ENCODE measurements at places on chromosomes 2 and 18.

DNA sequence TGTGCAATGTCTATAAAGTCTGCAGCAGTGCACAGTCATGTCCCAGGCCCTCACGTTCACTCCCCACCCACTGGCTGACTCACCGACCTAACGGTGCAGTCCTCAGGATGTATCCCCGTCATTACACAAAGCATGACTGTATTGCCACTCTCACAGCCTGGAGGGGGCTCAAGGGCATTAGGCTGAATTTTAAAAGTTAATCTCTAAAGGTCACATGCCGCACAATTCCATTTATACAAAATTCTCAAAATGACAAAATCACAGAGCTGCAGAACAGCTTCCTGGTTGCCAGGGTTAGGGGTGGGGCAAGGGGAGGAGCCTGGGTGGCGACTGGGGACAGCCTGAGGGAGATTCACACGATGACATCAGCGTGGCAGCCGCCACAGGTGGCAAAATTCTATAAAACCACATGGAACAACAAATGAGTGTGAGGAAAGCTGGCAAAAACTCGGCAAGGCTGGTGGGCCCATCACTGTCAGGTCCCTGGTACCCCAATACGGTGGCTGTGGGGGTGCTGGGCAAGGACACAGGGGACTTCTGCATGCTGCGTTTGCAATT is 97.6 kb downstream of the NDUFA10 start:
- no peak for DNase-seq

- peak; percentile 47 for DNase-seq
Measured at GRCh38 chr2:100819370-100820272, at the start of gene NPAS2. Gene NPAS2 (plus strand): TSS chr2:100820139. CDS start chr2:100904755, 84,616 bp downstream.

DNA sequence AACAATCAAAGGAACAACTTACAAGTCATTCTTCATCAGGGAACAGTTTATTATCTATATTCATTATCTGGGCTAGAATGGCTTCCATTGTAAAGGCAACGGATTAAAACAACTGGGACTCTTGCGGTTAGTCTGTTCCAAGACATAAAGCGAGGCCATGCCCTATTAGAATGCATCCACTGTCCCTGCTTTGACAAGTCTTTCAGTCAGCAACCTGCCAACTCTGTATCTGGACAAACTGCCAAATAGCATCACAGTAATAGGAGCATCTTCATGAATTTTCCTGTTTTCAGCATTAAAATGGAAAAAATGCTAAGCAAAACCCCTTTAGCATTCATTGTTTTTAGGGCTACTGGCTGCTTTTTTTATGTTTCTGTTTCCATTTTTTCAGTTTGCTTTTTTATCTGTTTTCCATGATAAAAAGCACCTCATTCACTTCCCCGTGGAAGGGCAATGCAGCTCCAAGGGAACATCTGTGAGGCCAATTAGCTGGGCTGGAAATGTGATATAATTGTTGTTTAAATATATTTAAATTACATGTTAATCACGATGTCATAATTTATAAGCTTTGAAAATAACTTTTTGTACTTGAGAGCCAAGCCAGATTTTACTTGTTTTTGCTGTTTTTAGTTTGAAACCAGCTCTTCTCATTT is 834.3 kb downstream of the CPS1 start:
- DNase-seq: no peak

GRCh38 chr2:211534632-211535031 is 978.2 kb downstream of the CPS1 start:
- DNase-seq: peak; percentile 42

GRCh38 chr2:164203131-164203530 is 418.2 kb downstream of the GRB14 start:
- DNase-seq: no peak

- no peak for DNase-seq
Measured at GRCh38 chr18:70310560-70311320, 21.9 kb downstream of the SOCS6 start.

DNA sequence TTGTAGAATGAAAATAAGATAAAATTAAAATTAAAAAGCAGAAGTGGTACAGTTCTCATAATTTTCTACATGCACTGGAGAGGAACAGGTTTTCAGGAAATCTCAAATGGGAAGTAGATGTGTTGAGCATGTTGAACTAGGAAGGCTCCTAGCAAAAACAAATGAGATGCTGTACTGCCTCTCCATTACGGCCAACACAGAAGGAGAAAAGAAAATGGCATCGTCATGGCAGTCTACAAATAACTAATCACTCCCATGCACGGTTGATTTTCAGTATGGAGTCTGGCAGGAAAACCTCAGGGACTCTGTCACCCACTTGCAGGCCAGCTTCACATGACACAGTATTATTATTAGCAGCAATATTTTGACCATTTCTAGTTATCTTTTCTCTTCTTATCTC is 278.7 kb downstream of the NRXN1 start:
- no peak for DNase-seq

DNA sequence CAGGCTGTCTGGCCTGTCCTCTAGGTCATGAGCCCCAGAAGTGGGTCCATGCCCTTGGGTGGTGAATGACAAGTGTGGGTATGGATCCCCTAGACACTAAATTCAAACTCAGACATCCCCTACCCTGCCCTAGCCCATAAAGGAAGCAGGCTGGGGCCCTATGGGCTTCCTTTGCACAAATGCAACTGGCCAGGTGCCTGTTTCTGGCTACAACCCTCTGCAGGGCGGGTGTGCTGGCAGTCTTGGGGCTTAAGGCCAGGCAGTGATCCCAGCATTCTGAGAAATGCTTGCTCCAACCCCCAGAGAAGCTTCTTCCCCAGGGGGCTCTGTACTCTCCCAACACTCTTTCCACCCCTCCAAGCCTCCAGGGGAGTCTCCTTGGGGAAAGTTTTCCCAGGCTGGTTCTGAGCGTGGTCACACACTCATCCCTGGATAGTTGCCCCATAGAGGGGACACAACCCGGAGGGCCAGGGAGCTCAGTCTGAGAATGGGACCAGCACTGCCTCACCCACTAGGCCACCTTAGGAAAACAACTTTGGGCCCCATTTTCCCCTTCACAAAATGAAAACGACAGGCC is 16.6 kb upstream of the ASPRV1 start:
- DNase-seq: no peak

DNA sequence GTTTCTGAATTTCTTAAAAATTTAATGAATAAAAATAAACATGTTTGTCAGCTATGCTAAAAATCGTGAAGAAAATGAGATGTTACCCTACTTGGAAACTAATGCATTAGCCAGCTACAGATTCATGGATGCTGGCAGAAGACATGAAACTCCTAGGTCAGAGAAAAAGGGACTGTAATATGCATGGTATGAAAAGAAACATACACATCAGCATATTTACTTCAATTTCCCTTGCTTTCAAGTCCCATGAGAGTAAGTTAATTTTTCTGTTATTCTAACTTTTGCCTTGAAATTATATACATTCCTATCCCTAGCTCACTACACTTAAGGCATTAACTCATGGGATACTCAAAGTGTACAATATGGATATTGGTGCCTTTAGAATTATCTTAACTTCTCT is 2041.4 kb upstream of the LRRTM1 start:
- no peak for DNase-seq

DNA sequence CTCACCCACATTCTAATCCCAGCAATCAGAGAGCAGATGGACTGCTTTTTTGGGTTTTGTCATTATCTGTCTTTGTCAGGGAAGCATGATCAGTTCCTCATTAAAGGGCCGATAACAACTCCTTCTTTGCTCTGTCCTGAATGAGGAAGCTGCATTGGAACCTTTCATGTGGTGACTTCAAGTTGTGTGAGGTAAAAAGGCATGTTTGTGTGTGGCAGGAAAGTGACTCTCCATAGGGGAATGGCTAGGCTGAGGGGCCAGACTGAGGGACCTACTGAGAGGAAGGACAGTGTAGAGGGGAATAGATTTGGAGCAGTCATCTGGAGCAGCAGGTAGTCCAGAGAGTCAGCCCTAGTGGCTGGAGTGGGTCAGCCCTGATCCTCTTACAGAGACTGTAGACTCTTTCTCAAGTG is 23.6 kb upstream of the LRRTM1 start:
- no peak for DNase-seq

DNA sequence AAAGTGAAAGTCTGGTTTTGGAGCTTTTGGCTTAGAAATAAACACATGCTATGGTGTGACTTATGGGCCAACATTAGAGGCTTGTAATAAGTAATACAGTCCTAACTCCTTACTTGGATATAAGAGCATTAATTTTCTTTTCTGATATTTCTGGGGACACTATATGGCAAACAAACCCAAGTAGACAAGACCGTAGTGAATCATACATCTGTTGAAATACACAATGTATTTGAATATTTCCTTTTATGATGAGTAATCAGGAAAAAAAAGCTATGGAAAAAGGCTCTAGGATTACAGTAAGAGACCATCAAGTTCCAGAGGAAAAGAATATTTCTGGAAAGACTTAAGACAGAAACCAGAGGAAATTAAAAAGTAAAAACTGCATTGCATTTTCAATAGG is 146.0 kb upstream of the CYP26B1 start:
- DNase-seq: no peak

DNA sequence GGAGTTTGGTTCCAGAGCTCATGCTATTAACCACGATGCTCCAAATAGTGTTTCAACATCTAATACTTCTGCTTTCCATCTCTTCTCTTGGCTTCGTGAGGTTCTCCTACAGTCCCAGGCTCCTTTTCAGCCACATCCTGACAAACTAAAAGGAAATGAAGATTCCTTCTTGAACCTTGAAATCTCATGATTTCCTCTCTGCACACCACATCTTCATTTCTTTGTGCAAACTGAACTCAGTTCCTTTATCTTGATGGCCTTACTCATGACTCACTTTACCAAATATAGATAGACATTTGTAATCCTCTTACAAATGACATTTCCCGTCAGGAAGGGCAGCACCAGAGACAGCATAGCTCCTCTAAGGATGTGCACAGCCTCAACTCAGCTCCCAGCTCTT is 50.0 kb upstream of the ITGA4 start:
- no peak for DNase-seq

- DNase-seq: no peak
Measured at GRCh38 chr2:238719641-238720040, 128.2 kb upstream of the TWIST2 start.

DNA sequence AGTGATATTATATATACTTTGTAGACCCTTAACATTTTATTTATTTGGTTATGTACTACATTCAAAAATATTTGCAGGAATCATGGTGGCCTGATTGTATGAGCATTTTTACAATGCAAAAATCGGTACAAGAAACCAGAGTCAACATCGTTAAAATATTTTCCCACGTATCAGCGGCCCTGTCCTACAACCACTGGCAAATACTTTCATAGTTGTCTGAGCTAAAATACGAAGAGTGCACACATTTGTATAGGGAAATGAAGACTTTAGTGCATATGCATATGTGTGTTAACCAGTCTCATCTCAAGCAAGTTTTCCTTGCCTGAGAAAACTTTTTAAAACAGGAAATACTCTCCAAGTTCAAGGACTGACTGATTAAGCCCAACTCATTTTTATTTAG is 35.9 kb downstream of the CCDC102B start:
- no peak for DNase-seq

- no peak for DNase-seq
Measured at GRCh38 chr18:45825258-45826044, at the start of gene SIGLEC15. Gene SIGLEC15 (plus strand): TSS chr18:45825675. CDS start chr18:45825729, 54 bp downstream.

DNA sequence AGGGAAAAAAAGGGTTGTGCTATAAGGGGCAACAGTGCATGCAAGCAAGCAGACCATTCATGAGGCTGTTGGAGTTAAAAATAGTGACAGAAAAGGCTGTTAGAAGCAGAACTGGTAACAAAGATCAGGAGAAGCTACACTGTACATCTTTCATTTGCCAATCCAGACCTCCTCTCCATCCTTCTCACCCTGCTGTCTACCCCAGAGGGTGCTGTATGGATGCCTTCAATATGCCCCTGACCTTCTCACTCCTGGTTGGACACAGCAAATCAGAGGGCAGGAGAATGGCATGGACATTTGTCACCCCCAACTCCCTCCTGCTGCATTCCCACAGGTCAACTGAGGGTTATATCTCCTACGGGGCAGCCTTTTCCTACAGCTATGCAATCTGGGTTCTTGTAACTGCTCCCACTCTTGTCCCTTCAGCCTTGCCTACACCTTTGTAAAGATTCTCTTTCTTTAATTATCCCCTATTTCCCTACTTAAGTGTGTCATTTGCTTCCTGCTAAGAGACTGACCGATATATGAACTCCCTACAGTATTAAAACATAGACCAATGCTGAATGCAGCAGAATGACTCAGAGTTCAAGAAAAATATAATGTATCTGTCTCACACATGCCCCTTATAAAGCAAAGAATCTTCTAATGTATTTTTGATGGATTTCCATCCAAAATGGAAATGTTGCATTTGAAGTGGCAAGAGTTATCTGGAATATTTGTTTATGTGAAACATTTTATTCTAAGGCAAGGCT is 169.2 kb upstream of the NCKAP5 start:
- no peak for DNase-seq

GRCh38 chr2:86764661-86765309 is 25.9 kb downstream of the CD8A start:
- peak; percentile 8 for DNase-seq

DNA sequence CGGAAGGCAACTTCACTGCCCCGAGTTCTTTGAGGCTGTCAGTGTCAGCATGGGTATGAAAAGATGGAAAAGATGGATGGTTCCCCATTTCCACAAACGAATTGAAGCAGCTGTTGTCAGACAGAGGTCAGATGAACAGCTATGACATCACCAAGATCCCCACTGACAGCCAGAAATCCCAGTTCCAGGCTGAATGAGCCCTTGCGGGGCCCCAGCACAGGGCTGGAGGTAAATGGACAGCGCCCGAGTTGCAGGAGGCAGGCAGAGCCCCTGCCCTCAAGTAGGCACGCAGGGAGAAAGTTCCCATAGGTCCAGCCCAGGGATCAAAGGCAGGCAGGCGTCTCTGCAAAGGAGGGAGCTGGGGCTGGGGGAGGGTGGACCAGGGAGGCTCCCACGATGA is 169.5 kb upstream of the AGAP1 start:
- no peak for DNase-seq

DNA sequence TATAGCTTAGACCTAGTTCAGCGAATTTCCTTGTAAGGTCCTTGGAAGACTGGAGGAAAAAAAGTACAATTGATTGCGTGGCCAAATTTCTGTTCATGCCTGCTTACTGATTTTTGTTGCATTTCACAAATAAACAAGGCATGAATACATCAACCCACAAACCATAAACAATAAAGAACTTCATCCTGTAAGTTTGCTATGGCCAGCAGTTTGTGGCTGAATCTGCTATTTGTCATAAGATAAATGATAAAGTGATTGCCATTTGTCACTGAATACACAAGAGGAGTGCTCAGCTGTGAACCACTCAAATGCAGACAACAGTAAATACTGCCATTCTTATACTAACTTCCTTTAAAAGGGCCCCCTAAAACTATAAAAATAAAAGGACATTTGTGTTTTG is 259.5 kb downstream of the CCDC178 start:
- DNase-seq: no peak

Data from NCI-H345 (cell line).